Activated naive CD4-positive, alpha-beta T cell treated with Interleukin-2 at 50 U/mL for 16 hours (primary cell): ENCODE measurements at places on chromosomes 5 and 9.

- DNase-seq, result no peak
These were observed 94.6 kb upstream of the TXNDC8 start for GRCh38 chr9:110432253-110432652.

GRCh38 chr5:10332301-10332700, 21.2 kb upstream of the MARCHF6 start:
- no peak for DNase-seq

- no peak for DNase-seq
These were observed 126.1 kb upstream of the WWC1 start for GRCh38 chr5:168165221-168165914.

GRCh38 chr9:136982232-136983051, at the start of gene LCNL1:
Gene LCNL1, plus strand, starts transcription at chr9:136982993. Its CDS starts 594 bp downstream, at chr9:136983587.
- no peak for DNase-seq

DNA sequence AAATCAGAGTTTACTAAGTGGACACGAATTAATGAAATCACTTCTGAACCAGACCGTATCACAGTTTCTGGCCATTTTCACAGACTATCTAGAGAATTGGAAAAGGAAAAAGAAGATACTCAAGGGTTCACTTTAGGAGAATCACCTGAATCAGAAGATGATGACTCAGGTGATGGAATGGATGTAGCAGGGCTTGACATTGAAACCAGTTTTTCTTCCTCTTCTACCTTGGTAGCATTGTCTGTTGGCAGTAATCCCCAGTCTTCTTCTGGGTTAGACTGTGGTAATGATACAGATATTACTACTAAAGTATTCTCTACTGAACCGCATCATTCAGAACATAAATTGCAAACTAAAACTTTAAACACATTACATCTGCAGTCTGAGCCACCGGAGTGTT, 38.5 kb downstream of the ICE1 start:
- no peak for DNase-seq

DNA sequence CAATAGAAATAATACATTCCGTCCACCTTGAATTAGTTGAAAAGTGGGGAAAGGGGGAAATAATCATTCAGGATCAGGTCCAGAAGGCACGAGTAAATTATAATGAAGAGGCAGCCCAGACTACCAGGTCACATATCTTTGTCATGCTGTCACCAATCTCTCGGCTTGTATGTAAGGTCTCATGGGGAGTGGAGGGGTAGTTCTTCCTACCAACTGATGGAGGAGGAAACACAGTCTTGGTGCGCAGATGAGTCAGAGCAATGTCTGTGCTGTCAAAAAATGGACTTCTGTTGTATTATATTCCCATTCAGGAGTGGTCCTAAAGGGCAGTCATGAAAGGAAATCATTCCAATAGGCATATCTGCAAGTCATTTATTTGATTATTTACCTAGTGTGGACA, 164.2 kb upstream of the PTGER4 start:
- DNase-seq, result no peak

DNA sequence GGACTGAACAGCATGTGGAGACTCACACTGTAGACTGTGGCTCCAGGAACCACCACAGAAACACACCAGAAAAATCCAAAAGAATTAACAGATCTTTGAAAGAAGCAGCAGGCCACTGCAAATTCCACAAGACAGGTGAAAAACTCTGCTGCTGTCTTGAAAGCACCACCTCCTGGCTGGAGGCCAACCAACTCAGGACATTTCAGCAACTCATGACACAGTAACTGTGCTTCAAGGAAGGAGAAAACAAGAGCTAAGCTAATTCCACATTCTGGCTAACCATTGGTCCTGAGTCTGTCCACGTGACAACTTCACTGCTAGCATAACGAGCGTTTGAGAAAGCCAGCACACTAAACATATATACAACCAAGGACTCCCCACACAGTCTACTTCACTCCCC, 625.1 kb downstream of the PRELID2 start:
- no peak for DNase-seq

- no peak for DNase-seq
These were observed 167.6 kb upstream of the WWC1 start for GRCh38 chr5:168123631-168124528.

GRCh38 chr5:2000591-2000990, 117.9 kb upstream of the IRX4 start:
- DNase-seq, result no peak

DNA sequence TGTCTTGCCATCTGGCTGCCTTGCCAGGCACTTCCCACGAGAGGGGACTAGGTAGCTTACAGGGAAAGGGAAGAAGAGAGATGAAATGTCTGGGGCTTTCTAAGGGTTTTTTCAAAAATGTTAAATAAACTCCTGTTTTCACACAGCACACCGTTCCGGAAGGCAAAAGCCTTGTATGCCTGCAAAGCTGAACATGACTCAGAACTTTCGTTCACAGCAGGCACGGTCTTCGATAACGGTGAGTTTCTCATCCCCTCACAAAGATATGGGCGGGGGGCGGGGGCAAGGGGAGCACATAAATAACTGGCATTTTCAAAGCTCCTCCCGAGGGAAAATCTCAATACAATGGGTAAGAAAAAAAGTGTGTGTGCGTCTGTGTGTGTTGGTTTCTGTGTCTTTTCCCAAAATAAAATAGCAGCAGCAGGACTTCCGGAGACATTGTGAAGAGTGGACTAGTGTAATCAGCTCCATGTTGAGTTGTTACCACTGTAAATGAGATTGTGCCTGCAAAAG, 189.6 kb downstream of the NR3C1 start:
- peak; percentile 29 for DNase-seq

GRCh38 chr5:55636683-55637082, 75.4 kb downstream of the SLC38A9 start:
- no peak for DNase-seq

DNA sequence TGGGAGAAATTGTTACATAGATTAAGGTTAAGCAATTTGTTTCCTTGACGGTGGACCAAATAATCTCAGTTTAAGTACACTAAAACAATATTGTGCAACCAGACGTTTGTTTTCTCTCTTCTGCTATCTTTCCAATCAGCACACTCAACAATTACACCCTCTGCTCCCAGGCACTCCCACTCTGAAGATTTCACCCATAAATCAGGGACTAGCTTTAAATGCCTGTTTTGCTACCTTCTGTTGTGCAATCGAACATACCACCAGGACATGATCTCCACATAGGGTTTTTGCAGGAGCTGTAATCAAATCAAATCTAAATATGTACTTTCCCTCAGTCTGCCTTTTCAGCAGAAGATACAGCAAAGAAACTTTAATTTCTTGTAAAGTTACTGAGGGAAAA, 405.8 kb upstream of the TLE4 start:
- no peak for DNase-seq

- DNase-seq, result no peak
These were observed 19.1 kb upstream of the LAMC3 start for GRCh38 chr9:130989891-130990290.

GRCh38 chr5:111389390-111390082, 122.8 kb downstream of the STARD4 start:
- no peak for DNase-seq

DNA sequence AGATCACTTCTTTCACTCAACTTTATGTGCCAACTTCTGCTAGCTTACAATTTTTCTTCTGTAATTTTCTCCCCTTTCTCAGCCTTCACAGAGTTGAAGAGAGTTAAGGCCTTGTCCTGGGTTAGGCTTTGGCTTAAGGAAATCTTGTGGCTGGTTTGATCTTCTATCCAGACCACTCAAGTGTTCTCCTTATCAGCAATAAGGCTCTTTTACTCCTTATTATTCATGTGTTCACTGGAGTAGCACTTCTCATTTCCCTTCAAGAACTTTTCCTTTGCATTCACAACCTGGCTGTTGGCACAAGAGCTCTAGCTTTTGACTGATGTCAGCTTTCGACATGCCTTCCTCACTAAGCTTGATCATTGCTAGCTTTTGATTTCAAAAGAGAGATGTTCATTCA, 86.9 kb upstream of the ALDH1B1 start:
- DNase-seq, result no peak

GRCh38 chr5:141605523-141606277, 13.1 kb downstream of the DIAPH1 start:
- peak; percentile 66 for DNase-seq

- DNase-seq, result no peak
These were observed 17.2 kb upstream of the SIL1 start for GRCh38 chr5:139215107-139215975.

- no peak for DNase-seq
These were observed 124.8 kb upstream of the SLC1A3 start for GRCh38 chr5:36481454-36482120.

DNA sequence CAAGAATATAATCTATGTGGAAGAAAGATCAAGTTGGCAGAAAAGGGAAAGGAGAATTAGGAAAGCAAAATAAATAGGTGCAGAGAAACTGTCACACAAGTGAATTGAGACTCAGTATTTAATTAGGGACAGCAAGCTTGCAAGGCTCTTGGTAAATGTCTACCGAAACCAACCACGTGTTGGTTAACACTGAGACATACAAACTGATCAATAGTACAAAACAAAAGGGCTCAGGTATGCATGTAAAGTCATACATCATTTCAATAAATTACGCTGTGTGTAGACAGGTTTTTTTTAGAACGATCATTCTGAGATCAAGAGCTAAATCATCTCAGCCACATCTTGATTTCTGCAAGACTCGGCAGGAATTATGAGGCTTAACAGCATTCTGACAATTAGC, 225.4 kb downstream of the EBF1 start:
- DNase-seq, result no peak

- DNase-seq, result no peak
These were observed 1077.4 kb upstream of the ARRDC3 start for GRCh38 chr5:92460505-92460904.

DNA sequence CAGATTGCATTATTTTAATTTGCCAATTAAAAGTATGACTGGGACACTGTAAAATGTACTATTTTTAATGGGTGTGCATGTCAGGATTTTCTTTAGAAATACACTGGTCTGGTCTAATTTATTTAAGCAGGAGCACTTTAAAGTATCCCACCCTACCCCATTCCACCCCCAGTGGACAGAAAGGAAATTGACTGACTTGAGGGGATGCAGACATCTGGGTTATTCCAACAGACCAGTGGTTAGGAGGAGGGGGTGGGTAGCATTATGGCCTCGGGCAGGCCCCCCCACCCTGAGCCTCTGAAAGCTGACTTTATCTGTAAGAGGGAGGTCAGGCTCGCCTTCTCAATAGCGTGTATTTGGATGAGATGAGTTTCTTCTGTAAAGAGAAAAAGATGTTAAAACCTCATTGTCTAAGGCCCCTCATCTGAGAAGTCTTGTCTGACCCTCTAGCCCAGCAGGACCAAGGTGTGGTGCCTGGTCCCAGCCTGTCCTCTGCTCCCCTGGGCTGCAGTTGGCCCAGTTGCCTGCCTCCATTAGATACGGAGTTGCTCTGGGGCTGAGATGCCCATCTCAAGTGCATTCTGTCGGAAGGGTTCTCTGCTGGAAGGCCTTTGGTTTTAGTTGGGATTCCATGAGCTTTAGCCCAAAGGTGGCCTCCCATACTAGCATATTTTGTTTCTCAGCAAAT, 4.4 kb downstream of the HNRNPAB start:
- DNase-seq, result no peak

DNA sequence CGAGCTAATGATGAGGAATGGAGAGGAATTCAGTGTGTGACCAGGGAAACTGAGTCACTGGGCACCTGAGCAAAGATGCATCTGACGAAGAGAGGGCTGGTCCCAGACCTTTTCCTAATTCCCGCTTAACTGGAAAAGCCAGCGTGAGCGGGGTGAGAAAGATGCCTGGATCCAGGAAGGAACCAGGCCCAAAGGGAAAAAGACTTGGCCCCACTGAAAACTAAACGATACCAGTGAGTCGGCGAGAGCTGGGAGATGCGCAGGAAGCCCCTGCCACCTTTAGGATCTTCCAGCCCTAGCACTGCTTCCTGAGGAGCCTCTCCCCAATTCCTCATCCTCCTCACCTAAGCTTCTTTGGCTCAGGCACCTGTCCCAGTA, 499 bp upstream of the FCHSD1 start:
- DNase-seq, result no peak

GRCh38 chr5:133327946-133328401, 276.2 kb downstream of the HSPA4 start:
- DNase-seq, result no peak

GRCh38 chr9:112203536-112203935, 28.4 kb upstream of the SUSD1 start:
- DNase-seq, result no peak

GRCh38 chr5:89493414-89493813, 610.4 kb upstream of the MEF2C start:
- DNase-seq, result no peak

- no peak for DNase-seq
These were observed 2.8 kb downstream of the SHC3 start for GRCh38 chr9:89175828-89176261.

DNA sequence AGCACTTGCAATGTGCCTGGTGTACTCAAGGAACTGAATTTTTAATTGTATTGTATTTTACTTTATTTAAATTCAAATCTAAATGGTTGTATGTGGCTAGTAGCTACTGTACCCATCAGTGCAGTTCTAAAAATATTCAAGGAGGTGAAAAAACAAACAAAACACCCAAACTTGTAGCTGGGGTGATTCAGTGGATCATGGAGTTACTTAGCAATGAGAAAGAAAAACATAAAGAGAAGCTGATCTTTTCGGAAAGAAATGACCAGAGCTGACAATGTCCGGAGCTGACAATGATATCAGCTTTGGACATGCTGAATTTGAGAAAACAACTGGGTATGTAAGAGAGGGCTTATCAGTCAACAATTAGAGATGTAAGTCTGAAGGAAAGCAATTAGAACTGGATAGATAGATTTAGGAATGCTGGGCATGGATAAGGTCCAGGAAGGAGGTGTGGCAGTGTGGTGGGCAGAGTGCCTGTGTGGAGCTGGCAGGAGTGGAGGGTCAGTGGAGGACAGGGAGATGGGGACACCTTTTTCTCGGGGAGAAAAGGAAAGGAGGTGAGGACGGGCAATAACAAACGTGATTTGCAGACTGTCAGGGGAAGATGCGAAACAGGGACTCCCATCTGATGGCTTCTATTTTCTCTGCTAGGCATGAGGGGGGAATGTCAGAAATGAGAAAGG, 113.2 kb downstream of the DCP2 start:
- no peak for DNase-seq

DNA sequence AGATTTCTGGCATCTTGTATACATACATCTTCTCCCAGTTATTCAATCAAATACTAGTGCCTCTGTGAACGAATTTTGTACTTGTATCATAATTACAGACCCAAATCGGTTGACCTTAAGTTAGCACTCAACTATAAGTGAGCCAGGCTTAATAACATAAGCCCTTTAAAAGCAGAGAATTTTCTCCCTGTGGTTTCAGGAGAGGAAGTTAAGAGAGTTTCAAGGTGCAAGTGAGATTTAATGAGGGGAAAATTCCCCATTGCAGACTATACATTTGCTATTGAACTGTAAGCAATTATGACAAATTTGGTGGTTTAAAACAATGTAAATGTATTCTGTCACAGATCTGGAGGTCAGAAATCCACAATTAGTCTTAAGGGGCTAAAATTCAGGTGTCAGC, 261.9 kb upstream of the NREP start:
- DNase-seq, result no peak

DNA sequence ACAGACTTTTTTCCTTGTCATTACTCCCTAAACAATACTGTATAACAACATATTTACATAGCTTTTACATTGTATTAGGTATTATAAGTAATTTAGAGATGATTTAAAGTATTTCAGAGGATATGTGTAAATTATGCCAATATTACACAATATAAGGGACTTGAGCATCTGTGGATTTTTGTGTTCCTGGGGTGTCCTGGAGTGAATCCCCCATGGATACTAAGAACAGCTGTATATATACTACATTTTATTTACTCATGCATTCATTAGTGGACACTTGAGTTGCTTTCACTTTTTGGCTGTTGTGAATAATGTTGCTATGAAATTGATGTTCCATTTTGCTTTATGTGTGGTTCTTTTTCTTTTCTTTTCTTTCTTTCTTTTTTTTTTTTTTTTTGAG, 348.8 kb downstream of the SH3GL2 start:
- DNase-seq, result no peak

GRCh38 chr5:8864053-8864452, 681.8 kb downstream of the SEMA5A start:
- no peak for DNase-seq
